ENCODE measurements at places on chromosomes 4 and X. TPM values are rescaled to one million over a fixed set of nuclear protein-coding genes. Genes with fewer than 3 reads are reported as not detected.

PLK4 gene
- total RNA-seq, result 4.2 TPM

MAML3 gene
- total RNA-seq, result 9.4 TPM

USP17L25 gene
- total RNA-seq, result not detected

CAPN6 gene
- total RNA-seq, result 1.4 TPM

CXCL6 gene
- total RNA-seq, result not detected

TADA2B gene
- total RNA-seq, result 17.9 TPM

GRK4 gene
- total RNA-seq, result 9.3 TPM

NDST4 gene
- not detected for total RNA-seq

USP9X gene
- 108 TPM for total RNA-seq

SMIM31 gene
- not detected for total RNA-seq

G3BP2 gene
- 149 TPM for total RNA-seq

HSFX1 gene
- total RNA-seq, result 0.54 TPM

NMU gene
- total RNA-seq, result 9.0 TPM

RPS6KA6 gene
- total RNA-seq, result 24.0 TPM

GPR78 gene
- total RNA-seq, result not detected

HMGN5 gene
- total RNA-seq, result 9.0 TPM
